Stimulated activated CD4-positive, alpha-beta T cell treated with anti-CD3 and anti-CD28 coated beads, Interleukin-4, amount 100 ng/mL, for 48 hours (primary cell): ENCODE measurements at places on chromosomes 16 and 17.

- no peak for DNase-seq
Measured at GRCh38 chr16:89320782-89321501, 103.4 kb downstream of the ZNF778 start.

DNA sequence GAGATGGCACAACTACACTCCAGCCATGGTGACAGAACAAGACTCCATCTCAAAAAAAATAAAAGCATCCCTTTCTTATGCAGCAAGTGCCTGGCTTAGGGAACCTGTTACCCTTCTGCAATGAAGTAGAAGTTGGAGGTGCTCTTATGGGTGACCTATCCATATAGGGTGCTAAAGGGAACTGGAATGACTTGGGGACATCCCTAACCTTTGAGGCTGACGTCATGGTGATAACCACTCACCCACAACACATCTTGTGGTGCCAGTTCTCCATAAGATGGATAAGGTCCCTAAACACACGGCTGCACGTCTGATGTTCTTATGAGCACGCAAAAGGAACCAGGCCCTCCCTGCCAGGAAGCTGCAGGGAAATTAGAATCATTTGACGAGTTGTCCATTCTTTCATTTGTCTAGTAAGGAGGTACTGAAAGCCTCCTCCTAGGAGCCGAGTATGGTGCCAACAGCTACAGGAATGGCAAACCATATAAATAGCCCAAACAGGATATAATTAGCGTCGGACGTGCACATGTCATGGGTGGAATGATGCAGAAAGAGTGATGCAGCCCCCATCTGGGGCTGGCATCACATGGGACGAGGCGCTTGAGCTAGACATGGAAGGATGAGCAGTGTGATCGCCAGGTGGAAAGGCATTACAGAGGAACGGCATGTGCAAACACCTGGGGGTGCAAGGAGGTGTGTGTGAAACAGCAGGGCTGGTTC, 52.5 kb downstream of the ARHGAP27 start:
- no peak for DNase-seq

DNA sequence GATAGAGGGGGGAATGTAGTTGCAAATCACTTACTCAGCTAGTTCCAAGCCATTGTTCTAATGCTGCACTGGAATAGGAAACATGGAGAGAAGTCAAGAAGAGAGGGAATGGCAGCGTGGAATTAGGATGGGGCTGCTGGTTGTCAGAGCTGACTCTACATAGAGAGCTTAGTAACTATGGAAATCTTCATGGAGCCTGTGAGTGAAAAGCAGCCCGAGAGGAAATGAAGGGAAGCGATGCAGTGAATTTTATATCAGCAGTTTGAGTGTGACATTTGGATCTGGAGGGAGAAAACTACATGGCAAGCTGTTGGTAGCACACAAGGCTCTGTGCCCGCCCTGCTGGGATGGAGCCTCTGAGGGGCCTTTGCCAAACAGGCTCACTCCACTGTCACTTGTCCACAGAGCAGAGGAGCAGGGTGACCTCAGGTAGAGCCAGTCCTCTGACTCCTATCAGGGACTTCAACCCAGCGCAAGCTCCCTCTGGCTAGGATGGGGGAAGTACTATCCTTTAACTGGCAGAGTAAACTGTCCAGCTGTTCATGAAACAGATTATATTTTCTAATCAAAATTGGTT, 27.9 kb upstream of the PMFBP1 start:
- DNase-seq, result no peak

DNA sequence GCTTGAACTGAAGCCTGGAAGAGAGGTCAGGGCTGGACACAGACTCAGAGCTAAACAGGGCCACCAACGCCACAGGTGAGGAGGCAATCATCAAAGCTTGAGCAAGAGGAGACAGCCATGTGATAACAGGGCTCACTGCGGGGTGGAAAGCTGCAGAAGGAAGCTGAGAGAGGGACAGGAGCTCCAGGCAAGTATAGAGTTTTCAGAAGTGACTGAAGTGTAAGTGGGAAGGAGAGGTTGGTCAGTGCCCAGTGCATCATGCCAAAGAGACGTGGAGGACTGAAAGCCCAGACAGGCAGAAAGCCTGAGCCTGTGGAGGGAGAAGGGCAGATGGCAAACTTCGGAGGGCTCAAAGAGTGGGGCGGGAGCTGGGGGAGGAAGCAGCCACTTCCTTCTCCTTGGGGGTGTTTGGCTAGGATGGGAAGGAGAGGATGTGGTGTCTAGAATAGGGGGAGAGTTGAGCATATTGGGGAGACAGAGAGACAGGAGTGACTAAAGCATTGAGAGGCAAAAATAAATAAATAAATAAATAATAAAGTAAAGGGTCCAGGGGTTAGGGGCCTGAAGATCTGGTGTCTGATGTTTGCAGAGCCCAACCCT, 2.6 kb downstream of the KIFC3 start:
- no peak for DNase-seq

DNA sequence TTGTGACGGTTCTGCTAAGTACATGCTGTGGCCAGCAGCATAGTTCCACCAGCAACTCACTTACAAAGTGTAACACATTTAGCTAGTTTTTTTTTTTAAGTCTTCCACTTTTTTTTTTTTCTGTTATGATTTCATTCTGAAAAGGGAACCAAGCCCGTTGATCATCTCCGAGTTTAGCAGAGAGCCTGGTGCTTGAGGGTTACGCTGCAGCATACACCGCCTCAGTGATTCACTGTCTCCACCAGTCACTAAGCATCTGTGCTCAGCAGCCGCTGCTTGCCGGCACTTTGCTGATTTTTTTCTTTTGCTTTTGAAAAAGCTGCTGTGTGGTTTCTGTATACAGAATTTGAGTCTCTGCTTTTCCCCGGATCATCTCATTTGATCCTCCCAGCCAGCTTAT, 194.5 kb upstream of the CDH13 start:
- no peak for DNase-seq
